Kidney (tissue), 22 donors: ENCODE measurements at places on chromosomes 4 and X. TPM values are rescaled to one million over a fixed set of nuclear protein-coding genes. Genes with fewer than 3 reads are reported as not detected.

- no peak for DNase-seq
Measured at GRCh38 chrX:148722966-148723365, 222.5 kb downstream of the AFF2 start.

DNA sequence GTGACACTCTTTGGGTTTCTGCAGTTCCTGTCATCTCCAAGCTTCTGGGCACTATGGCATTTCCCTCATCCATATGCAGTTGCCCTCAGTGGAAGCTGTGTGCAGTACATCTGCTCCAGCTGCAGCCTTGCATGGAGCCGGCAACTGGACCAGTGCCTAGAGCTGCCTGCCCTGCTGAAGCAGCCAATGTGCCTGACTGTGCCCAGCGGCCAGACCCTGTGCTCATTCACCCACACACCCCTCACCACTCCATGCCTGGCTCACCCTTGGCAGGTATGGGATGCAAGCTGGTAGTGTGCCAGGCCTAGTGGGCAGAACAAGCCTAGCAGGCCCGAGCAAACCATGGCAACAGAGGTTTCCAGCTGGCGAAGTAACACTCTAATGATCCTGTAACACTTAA is 370.8 kb downstream of the FSTL5 start:
- DNase-seq = no peak

- DNase-seq = no peak
Measured at GRCh38 chrX:24020306-24020876, 6.6 kb downstream of the KLHL15 start.

DNA sequence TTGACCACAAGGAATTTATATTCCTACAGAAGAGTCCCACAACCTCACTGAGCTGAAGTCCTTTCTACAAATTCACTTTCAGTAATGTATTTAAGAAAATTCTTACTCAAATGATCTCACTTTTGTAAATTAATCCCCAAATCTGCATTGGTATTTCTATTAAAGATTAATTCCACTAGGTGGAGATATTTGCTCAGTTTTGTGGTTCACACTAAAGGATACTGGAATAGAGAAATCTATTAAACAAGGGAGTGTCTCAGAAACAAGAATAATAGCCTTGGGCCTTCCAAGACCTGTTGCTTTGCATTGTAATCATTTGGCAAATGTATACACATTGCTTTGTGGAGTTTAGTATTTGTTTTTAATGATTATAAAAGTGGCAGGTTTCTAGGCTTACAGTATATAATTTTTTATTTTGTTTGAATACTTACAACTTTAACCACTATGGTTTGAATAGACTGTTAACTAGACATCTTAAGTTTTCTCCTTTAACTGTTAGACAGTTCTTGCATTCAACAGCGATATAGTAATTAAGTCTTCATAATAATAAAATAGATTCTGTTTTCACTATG is 25.9 kb downstream of the CFAP299 start:
- DNase-seq = peak; percentile 46

Gene IL2
- not detected for polyA plus RNA-seq
